ENCODE measurements at places on chromosomes 2 and 18. TPM values are rescaled to one million over a fixed set of nuclear protein-coding genes. Genes with fewer than 3 reads are reported as not detected.

The HOXD1 gene
- not detected for total RNA-seq

DNA sequence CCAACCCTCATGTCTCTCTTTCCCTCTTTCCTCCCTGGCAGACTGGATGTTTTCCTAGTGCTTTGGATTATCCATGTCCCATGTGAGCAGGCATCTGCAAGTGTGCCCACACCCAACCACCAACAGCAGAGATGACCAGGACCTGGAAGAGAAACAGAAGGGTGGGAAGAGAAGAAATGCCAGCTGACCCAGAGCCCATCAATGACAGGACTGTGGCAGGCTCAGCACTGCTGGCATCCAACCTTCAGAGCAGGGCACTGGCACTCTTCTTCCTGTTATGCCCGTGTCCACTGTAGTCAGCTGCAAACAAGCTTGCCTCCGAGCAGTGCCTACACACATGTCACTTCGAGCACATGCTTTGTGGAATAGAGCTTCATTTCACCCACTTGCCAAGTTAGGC is 121.1 kb downstream of the TANC1 start:
- DNase-seq = no peak

The UGT1A8 gene
- not detected for total RNA-seq

DNA sequence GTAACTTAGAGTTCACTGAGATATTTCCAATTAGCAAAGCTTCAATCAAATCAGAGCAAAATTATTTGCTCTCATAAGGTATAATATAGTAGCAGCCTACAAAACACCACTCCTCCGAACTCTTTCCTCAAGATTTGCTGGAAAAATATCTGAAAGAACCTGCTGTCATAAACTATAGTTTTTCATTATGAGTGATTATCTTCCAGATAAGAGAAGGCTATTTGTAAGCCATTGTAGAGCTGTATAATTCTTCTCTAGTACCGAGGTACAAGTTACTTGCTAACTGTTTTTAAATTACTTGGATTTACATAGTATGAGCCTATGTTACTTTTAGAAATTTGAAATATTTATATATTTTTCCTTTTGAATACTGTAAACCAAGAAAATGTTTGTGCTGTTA is 2.1 kb downstream of the NDC80 start:
- no peak for DNase-seq

DNA sequence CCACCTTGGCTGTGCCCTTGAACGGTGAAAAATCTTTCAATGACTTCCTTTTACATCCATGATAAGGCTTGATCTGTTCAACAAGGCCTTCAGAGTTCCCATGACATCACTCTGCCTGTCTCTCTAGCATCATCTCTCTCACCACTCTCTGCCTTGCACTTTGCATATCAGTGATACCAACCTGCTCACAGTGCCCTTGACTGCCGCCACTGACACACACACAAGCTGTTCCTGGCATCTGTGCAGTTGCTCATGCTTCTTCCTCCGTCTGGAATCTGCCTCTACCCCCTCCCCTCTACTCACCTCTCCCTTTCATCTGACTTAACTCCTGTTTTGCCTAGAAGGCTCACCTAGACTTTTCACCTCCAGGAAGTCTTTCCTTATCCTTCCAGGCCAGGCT is 79.1 kb upstream of the SEC11C start:
- no peak for DNase-seq

GRCh38 chr2:143903172-143903856 is 616.6 kb downstream of the ZEB2 start:
- DNase-seq = no peak
